Activated naive CD4-positive, alpha-beta T cell (primary cell): ENCODE measurements at places on chromosomes 7 and 10.

DNA sequence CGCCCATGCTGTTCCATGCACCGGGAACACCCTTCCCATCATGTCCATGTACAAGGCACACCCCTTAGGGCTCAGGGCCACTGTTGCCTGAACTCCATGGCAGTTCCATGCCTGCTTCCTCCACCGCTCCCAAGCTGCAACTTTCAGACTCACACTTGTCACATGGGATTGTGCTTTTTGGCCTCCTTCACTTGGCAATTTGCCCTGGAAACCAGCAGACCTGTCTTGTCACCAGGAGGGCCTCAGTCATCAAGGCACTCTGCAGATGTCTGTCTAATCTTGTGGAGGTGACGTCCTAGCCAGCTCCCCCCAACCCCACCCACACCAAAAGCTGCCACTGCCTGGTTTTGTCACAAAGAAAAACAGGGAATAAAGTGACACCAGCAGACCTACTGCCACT is 47.5 kb downstream of the CARD11 start:
- no peak for DNase-seq

- no peak for DNase-seq
Measured at GRCh38 chr10:77253147-77253545, 384.5 kb downstream of the KCNMA1 start.

DNA sequence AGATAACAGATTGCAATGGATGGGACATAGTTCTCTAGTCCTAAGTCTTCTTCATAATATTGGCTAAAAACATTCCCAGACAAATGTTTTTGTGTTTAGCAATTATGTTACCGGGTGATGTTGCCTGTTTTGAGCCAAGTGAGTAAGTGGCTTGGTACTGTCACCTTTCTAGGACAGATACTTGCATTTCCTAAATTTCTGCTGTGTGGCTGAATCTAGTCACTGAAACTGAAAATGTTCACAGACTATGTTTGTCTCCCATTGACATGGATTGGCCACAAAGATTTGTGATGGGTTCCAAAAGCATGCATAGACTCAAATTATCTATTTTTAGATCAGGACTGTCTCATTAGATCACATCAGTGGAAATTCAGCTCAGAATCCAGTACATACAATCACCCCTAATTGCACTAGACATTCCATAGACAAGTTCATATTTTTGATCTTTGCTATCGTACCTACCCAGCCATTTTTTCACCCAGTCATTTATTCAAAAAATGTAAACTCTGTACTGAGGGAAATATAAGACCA is 1222.1 kb upstream of the AUTS2 start:
- DNase-seq, result no peak

- DNase-seq, result no peak
Measured at GRCh38 chr7:147245274-147245673, 1128.7 kb downstream of the CNTNAP2 start.

- no peak for DNase-seq
Measured at GRCh38 chr10:83078645-83079044, 1060.7 kb upstream of the GHITM start.

- no peak for DNase-seq
Measured at GRCh38 chr7:37081436-37081835, 357.1 kb upstream of the AOAH start.

- DNase-seq, result no peak
Measured at GRCh38 chr7:50349399-50349798, 44.9 kb downstream of the IKZF1 start.

- no peak for DNase-seq
Measured at GRCh38 chr7:10838228-10838627, 135.4 kb upstream of the PHF14 start.

- no peak for DNase-seq
Measured at GRCh38 chr7:96250776-96251361, 71.0 kb downstream of the SLC25A13 start.
